DND-41 (cell line): ENCODE measurements at places on chromosomes 2 and 18.

- DNase-seq = no peak
These were observed 79.2 kb upstream of the RPRM start for GRCh38 chr2:153557714-153558113.

GRCh38 chr18:25819746-25820363 lies 270.6 kb downstream of the SS18 start:
- DNase-seq = no peak

DNA sequence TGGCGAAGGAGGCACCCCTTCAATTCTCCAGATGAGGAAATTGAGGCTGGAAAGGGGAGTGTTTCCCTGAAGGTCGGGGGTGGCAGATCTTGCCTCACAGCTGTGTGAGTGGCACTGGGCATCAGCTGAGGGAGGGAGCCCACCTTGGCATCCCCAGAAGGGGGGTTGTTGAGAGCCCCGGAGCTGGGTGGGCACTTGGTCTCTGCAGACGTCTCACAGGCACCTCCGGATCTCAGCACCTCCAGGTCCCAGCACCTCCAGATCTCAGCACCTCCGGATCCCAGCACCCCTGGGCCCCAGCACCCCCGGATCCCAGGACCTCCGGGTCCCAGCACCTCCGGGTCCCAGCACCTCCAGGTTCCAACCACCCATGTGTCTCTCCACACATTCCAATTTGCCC lies 137.9 kb downstream of the NFATC1 start:
- DNase-seq = no peak

DNA sequence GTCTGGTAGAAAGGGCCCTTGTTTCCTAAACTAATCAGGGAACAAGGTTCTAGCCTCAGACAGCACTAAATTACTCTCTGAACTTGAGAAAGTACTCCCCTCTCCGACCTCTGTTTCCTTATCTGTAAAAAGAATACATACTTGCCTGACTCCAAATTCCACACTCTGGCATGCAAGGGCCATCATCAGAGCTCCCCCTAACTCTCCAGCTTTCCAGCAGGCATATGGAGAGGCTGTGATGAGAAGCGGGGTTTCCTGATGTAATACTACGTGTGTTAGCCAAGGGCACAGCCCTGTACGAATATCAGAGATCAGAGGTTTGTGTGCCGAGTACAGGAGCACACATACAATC lies 1.8 kb upstream of the EVA1A start:
- no peak for DNase-seq

DNA sequence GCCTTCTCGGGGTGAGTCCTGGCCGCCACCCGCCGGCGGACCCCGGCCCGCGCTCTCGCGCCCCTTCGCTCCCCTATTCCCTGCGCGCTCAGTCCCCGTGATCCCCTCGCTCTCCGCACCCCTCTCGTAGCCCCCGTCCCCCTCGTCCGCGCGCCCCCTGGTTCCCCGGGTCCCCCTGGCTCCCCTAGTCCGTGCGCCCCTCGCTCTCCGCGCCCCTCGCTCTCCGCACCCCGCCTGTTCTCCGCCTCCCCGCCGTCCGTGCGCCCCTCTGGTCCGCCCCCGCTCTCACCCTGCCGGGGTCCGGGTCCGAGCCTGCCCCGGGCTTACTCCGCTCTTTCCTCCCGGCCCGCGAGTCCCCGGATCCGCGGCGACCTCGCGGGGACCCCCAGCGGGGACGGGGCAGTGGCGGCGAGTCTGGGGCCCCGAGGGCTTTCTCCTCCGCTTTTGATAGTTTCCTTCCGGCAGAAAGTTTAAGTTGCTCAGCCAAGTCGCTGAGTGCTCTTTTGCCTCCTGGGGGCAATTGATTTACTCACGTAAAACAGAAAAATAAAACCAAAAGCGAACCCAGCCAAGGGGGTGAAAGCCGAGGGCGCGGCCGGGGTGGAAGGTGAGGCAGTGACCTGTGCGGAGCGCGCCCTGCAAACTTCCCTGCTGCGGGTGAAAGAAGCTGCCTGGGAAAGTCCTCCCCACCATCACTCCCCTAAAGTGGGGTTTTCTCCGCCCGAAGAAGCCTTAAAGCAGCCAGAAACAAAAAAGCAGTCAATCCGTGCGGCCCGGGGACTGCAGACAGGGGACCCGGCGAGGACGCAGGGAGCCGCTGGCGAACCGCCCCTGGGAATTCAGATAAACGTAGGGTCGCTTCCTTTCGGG lies 568 bp downstream of the RAB31 start:
- DNase-seq = no peak

DNA sequence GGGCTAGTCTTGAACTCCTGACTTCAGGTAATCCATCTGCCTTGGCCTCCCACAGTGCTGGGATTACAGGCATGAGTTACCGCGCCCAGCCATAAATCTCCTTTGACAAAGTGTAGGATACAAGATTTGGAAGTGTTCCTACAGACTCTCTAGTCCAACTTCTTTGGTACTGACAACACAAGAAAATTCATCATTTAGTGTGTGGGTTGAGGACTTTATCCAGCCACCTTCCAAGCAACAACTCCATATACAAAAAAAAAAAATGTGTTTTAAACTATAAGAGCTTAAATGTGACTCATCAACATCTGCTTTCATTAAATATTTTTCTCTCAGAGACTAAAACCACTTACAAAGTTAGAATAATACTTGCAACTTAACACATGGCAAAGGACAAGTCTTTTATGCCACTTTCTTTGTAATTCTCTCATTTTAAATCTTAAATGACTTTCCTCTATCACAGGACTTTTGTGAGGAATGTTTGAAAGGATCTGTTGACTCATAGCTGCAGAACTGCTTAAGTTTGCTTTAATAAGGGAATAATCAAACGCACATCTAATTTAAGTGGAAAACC lies 46.2 kb upstream of the ITGAV start:
- no peak for DNase-seq

DNA sequence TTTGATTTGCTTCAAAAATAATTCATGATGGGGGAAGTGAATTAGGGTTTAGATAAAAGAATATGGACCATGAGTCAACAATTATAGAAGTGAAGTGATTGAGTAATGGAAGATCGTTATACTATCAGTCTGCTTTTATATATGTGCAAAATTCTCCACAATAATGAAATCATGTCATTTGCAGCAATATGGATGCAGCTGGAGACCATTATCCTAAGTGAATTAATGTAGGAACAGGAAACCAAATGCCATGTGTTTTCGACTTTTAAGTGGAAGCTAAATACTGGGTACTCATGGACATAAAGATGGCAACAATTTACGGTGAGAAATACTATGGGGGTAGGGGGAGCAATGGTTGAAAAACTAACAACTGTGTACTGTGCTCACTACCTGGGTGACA lies 144.7 kb upstream of the SRD5A2 start:
- DNase-seq = no peak
